Fibroblast of skin of back (primary cell): ENCODE measurements at places on chromosomes 7 and 10.

- DNase-seq, result peak; percentile 31
Observed at GRCh38 chr7:47218378-47219176, 363.3 kb downstream of the TNS3 start.

DNA sequence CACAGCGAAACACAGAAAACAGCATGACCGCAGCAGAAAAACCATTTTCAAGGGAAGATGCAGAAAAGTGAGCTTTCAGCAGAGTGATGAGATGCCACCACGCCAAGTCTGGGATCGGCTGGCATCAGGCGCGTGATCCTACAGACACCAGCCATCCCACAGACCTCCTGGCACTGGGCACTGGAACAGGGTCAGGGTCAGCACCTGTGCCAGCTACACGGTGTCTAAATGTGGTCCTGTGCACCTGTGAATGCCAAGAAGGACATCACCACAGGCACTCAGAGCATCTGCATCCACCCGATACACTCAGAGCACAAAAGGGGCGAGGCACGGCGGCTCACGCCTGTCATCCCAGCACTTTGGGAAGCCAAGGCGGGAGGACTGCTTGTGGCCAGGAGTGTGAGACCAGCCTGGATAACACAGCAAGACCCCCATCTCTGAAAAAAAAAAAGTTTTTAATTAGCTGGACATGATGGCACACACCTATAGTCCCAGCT lies 31.5 kb downstream of the STK32C start:
- DNase-seq, result no peak

DNA sequence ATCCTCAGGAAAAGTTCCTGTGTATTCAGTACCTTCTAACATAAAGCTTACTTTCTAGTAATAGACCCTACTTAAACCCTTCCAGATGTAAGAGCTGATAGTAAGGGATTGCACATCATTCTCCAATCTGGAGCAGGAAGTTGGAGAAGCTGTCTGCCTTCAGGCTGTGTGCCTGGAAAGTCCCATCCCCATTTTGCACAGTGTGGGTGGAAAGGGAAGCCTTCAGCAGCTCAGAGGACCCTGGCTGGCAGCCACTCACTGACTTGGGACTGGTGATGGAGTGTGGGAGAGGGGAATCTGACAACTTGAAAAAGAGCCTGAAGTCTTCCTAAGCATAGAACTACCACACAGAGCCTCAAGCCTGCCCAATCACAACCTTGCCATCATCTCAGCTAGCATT lies 164.1 kb upstream of the ADO start:
- DNase-seq, result no peak

DNA sequence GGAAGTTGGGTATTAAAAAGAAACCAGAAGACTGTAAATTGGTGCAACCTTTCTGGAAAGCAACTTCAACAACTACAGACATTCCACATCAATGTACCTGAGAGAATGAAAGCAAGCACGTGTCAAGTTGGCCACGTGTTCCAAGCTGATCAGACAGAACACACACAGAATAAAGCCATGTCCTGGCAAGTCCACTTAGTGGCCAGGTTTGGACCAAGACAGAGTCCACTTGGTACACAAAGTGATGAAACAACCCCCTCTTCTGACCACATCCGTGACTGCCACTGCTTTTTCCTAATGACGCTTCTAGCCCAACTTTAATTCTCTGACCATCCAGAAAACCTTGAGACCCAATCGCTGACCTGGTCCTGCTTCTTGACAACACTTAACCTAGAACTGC lies 109.4 kb downstream of the ABLIM1 start:
- no peak for DNase-seq

DNA sequence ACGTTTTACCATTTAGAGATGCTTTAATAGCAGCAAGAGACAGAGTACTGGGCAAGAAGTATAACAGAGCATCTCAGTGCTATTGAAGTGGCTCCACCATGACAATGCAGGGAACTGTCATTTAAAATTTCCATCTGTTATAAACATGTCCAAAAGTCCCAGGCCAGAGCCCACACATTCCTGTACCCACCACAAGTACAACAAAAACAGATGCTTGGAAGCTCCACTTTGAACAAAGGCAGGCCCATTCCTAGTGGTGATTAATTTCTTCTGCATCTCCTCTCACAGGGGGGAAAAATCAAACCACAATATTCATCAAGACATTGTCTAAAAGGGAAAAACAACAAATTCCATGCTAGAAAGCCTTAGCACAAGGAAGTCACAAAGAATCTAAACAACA lies 627.9 kb downstream of the PARD3 start:
- peak; percentile 88 for DNase-seq

- DNase-seq, result no peak
Observed at GRCh38 chr7:94080551-94080950, 76.4 kb upstream of the BET1 start.

DNA sequence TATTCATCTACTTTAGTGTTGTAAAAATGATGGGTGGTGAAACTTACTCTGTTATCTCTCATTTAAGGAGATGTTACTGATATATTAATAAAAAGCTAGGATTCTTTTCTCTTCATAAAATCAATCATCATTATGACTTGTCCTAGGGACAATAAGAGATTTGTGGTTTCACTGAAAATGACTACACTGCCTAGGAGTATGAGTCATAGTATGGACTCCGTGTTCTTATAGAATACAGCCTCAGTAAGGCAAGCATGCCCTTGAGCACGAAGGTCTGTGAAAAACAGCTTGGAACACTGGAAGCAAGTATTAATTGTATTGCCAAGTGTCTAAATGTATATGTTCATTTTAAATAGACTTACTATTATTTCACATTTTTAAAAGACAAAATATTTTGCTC lies 749.2 kb upstream of the PCDH15 start:
- DNase-seq, result peak; percentile 52

- no peak for DNase-seq
Observed at GRCh38 chr7:46230298-46230989, 309.4 kb upstream of the IGFBP3 start.

- DNase-seq, result no peak
Observed at GRCh38 chr10:69014171-69014570, 25.6 kb downstream of the KIFBP start.

GRCh38 chr10:113947184-113948041 lies 93.0 kb downstream of the NHLRC2 start:
- DNase-seq, result peak; percentile 24

DNA sequence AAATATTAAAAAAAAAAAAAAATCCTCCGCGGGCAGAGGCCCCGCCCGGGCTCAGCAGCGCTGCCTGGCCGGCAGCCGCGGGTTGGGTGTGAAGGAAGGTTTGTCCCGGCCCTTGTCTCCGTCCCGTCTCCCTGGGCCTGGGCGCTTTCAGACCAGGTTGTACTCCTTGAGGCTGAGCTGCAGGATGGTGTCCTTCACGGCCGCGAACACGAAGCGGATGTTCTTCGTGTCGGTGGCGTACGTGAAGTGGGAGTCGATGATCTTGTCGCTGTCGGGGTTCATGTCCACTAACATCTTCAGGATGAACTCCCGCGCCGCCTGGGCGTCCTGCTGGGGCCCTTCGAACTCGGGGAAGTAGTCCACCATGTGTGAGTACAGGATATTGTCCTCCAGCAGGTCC lies 123.7 kb upstream of the KCTD7 start:
- no peak for DNase-seq

DNA sequence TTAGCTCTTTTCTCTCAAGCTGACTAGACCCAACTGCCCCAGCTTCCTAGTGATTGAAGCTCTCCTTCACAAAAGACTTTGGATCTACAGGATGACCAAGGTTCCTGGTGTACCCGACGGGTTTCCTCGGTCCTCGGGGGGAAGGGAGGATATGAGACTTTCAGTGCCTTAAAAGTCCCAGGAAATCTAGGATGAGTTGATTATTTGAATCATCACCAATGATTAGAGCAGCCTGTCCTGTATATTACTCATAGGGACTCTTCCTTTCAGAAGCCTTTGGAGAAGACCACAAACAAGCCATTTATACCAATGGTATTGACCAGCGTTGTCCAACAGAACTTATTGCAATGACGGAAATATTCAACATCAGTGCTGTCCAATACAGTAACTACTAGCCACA lies 6.1 kb upstream of the ACTA2 start:
- DNase-seq, result no peak

DNA sequence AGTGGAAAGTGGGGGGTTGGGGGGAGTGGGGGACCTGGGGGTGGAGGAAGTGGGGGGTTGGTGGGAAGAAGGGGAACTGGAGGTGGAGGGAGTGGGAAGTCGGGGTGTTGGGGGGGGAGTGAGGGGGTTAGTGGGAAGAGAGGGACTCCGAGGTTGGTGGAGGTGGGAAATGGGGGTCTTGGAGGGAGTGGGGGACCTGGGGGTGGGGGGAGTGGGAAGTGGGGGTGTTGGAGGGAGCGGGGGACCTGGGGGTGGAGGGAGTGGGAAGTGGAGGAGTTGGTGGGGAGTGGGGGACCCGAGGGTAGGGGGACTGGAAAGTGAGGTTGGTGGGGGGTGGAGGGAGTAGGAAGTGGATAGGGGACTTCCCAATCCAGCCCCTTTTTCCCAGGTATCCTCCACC lies 906 bp upstream of the MMD2 start:
- DNase-seq, result no peak

- DNase-seq, result no peak
Observed at GRCh38 chr10:102222797-102223196, 3.3 kb upstream of the ELOVL3 start.

GRCh38 chr10:36840788-36841187 lies 284.6 kb upstream of the ANKRD30A start:
- DNase-seq, result no peak

DNA sequence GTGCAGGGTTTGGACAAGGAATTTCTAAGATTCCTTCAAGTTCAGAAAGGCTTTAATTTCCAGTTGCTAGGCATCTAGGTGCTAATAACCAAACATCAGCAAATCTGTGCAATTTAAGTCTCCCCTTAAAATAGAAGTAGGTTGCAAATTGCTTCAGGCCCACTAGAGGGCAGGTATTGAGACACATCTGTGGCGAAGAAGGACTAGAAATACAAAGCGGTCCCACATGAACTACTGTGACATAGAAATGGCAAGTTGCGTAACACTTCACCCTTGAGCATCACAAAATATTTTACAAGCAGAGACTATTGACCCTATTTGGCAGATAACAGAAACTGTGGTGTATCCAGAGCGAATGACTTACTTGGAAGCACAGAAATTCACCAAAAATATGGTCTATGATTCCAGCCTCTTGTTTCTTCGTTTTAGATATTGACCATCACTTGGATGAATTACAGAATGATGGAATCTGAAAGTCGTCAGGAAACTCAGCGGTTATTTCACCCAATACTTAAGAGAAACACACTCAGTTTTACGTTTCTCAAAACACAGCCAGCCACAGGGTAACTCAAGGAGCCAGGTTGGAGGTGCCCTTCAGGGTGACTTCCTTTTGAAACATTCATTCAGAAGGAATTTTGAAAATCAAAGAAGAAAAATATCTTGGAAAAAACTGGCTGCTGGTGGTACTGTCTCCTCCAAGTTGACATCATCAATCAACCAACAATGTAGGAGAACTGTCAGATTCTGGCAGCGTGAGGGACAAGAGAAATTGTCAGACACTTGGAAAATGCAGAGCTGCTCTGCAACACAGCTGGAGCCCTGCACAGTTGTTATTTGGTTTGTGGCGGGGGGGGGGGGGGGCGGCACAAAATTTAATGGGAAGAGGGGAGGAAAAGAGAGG lies 256.3 kb upstream of the MINDY3 start:
- DNase-seq, result peak; percentile 25

GRCh38 chr10:24858288-24859270 lies 93.8 kb downstream of the PRTFDC1 start:
- peak; percentile 81 for DNase-seq
